ENCODE measurements at places on chromosomes 13 and 19. TPM values are rescaled to one million over a fixed set of nuclear protein-coding genes. Genes with fewer than 3 reads are reported as not detected.

Gene FUT3
- total RNA-seq, result not detected

Gene ZNF737
- 11.3 TPM for total RNA-seq

Gene CACNG6
- not detected for total RNA-seq

DNA sequence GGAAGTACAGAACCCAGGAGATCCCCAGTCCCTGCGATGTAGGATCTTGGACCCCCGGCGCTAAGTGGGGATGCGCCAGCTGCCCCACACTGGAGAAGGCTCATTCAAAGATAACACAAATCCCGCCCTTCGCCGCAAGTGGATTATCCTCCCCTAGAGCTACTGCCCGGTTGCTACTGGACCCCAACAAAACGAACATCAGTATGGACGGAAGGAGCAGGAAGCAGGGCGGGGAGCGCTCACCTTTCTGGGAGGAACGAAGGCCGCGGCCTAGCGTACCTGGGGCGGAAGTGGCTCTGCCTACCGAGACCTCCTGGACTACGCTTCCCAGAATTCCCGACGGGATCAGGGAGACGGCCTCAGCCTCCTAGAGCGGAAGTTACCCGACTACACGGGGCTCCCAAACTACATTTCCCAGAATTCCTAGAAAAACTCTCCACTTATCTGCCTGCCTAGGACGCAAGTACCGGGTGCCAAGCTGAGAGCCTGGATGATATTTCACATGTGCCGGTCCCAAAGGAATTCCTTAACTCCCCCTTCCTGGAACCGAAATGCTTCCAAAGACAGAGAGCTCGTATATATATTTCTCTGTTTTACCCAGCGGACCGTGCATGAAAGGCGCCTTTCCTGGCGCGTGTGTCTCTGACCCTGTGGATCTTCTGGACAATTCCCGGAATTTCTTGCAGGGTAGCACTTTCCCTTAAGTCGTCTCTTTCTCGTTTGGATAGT lies at the start of gene ZNF112:
ZNF112 (minus strand) TSS at position 298 of the 729 bp plus-strand sequence. CDS start 16,141 bp downstream, outside the sequence.
- DNase-seq, result no peak

GRCh38 chr19:2774083-2774679 lies 8.9 kb downstream of the SGTA start:
- DNase-seq, result no peak

- peak; percentile 53 for DNase-seq
These were observed 8.2 kb downstream of the CAPN12 start for GRCh38 chr19:38736036-38736412.

DNA sequence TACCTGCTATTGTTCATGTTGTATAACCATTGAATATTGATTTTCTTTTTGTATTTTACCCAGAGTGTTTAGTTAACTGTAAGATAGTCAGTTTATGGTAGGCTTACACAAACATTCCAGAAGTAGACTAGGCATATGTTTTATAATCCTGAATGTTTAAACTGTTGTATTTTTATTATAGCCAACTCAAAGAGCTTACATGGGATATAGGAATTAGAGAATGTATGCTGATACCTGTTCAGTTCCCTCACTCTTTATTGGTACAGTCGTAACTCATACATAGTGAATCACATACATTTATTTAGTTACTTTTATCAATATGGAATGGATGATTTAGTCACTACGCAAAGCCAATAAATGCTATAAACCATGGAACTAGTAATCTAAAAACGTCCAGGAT lies 657.9 kb downstream of the SLITRK5 start:
- no peak for DNase-seq

DNA sequence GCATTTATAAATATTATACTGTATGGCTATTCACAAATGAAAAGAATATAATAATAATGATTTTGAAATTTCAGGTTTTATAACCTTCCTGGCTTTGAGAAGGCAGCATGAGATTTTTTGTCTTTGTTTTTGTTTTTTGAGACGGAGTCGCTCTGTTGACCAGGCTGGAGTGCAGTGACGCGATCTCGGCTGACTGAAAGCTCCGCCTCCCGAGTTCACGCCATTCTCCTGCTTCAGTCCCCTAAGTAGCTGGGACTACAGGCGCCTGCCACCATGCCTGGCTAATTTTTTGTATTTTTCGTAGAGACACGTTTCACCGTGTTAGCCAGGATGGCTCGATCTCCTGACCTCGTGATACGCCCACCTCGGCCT lies 64.1 kb downstream of the ZNF429 start:
- peak; percentile 27 for DNase-seq

GRCh38 chr13:45878966-45879365 lies 27.4 kb upstream of the SIAH3 start:
- DNase-seq, result no peak

GRCh38 chr19:11324748-11325389 lies 14.6 kb downstream of the RAB3D start:
- DNase-seq, result no peak

Data from CD4-positive, CD25-positive, alpha-beta regulatory T cell (primary cell).